ENCODE measurements at places on chromosomes 1 and 21. TPM values are rescaled to one million over a fixed set of nuclear protein-coding genes. Genes with fewer than 3 reads are reported as not detected.

GRCh38 chr1:2395245-2395644 lies 3.6 kb downstream of the RER1 start:
- DNase-seq, result no peak

DNA sequence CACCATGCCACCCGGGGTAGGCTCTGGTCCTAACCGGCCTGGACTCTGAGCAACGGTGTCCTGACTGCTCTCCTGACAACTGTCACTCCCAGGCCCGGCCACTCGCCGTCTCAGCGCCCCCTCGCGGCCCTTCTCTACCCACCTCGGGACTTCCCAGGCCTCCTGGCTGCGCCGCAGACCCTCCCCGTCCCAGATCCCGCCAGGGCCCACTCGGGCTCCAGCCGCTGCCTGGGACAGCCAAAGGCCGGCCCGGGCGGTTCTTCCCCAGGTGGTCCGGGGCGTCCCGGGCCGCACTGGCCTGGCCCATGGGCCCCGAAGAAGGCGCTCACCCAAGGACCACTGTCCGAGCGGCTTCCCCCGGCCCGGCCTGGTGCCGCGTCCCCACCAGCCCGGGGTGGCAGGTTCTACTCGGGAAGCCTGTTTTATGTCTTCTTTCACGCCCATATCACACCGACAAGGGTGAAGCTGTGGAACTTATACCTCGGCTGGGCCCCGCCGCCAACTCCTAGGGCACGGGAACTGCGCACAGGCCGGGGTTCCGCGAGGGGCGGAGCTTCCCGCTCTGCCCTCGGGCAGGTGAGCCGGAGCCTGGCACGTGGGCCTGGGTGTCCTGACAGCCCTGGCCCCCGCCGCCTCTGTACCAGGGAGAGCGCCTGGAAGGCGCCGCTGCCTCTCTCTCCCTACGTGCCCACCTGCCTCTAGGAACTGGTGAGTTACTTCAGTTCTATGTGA lies 138.3 kb downstream of the TTLL7 start:
- peak; percentile 66 for DNase-seq

GRCh38 chr1:31487143-31487542 lies 74.1 kb downstream of the SERINC2 start:
- DNase-seq, result no peak

GRCh38 chr21:16169102-16169511 lies 439.3 kb downstream of the USP25 start:
- DNase-seq, result no peak

DNA sequence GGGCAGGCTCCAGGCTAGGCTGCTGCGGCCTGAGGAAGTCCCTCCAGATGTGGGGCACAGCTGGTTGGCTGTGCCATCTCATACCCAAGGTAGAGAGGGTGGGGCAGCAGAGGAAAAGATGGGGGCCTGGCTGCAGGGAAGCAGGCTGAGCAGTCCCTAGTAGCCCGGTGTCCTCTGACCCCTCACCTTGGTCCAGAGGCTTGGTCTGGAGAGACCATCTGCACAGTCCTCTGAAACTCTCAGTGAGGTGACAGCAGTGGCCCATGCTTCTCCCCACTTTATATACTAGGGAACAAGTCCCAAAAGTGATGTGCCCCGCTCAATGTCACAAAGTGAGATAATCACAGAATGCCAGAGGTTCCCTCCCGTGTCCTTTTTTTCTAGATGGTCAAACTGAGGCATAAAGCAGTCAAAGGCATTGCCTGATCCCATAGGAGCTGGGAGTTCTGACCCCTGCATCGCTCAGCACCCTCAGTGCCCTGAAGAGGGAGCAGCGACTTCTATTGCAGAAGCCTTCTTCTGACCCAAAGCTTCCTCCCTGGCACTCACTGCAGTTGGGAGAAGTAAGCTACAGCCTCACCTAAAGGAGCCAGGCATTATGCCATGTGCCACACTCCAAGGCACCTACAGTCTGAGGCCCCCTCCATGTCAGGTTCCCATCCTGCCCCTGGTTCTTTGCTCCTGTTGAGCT lies 45.5 kb downstream of the TRABD2B start:
- no peak for DNase-seq

DNA sequence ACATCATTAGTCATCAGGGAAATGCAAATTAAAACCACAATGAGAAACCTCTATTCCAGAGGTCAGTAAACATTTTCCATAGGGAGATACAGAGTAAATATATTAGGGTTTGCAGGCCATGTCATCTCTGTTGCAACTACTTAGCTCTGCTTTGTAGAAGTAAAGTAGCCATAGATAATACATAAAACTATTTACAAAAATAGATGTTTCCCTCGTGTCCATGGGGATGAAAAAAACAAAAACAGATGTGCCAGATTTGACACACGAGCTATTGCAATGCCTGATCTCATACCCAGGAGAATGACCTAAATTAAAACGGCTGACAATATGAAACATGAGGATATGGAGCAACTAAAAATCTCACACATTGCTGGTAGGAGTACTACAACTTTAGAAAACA lies 17.3 kb downstream of the LTN1 start:
- peak; percentile 55 for DNase-seq

DNA sequence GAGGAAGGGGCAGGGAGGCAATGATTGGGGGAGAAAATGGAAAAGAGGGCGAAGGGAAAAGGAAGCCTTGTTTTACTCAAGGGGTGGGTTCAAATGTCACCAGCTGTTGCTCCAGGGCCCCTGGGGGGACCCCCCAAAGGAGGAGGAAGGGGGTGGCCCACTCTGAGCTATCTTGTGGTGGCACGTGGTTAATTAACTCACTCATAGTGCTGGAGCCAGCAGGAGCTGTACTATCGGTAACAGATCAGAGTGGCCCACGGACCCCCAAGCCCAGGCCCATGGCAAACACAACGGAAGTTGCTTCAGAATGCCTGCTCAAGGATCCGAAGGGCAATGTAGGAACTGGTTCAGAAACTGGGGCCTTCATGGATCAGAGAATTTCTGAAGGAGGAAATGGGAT lies 7.2 kb downstream of the TFF2 start:
- no peak for DNase-seq

DNA sequence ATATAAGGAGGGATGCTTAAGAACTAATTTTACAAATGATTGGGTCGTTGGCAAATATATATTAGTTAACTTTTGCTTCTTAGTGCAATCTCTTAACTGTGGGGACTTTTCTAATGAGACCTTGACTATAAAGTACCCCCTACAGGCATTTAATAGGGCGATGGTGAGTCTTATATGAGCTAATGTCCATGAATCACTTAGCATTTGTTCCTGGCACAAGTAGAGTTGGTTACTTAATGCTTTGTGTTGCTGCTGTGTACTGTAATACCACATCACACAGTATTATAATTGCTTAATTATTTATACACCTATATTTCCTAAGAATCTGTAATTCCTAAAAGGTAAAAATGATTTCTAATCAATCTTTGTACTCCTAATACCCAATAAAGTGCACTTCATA lies 25.3 kb upstream of the TMCO1 start:
- DNase-seq, result no peak

DNA sequence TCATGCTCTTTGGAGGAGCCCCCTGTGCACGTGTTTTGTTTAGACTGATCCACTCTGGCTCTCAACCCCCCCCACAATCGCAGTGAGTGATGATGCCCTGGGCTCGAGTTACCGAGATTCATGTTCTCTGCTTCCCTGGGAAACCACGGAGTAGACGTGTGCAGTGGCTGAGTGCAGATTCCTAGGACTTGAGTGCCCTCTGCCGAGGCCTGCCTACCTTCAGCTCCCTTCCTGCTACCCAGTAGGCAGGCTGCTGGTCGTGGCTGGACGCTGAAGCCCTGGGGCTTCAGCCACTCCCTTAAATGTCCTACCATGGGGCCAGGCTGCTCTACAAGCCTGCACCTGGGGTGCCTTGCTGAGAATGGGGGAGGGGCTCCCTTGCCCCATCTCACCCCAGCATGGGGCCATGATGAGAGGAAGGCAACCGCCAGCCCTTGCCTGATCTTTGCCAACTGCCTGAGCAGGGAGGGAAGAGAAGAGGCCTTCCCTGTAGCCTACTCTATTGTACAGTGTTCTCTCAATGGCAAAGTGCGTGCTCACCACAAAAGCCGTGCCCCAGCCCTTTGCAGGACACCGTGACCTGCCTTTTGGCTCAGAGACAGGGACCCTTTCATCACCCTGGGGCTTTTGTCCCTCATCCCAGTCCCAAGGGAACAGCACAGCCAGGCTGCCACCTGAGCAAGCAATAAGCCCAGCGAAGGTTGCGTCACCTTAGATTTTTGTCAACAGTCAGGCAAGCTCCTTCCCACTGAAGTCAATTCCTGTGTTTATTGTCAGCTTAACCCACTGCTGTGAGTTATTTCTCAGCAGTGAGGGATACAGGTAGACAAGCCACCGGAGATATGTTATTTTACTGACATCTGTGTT lies 4.1 kb upstream of the GRIK3 start:
- peak; percentile 36 for DNase-seq

- DNase-seq, result peak; percentile 31
Observed at GRCh38 chr1:168081373-168082007, 55.2 kb downstream of the GPR161 start.

GRCh38 chr1:26788515-26788785 lies 700 bp downstream of the PIGV start:
- no peak for DNase-seq

- no peak for DNase-seq
Observed at GRCh38 chr21:45507523-45507875, 34.7 kb downstream of the SLC19A1 start.

GRCh38 chr1:11594222-11594621 lies 60.0 kb downstream of the FBXO2 start:
- DNase-seq, result no peak

The EXOC8 gene
- polyA plus RNA-seq, result 6.6 TPM

The C1orf53 gene
- 1.7 TPM for polyA plus RNA-seq

The RPE65 gene
- 0.14 TPM for polyA plus RNA-seq

The NUP210L gene
- 0.18 TPM for polyA plus RNA-seq

The SERTAD4 gene
- 5.2 TPM for polyA plus RNA-seq

The SH3D21 gene
- 3.5 TPM for polyA plus RNA-seq

The VASH2 gene
- 43.5 TPM for polyA plus RNA-seq
